ENCODE measurements at places on chromosomes 3 and 15.

DNA sequence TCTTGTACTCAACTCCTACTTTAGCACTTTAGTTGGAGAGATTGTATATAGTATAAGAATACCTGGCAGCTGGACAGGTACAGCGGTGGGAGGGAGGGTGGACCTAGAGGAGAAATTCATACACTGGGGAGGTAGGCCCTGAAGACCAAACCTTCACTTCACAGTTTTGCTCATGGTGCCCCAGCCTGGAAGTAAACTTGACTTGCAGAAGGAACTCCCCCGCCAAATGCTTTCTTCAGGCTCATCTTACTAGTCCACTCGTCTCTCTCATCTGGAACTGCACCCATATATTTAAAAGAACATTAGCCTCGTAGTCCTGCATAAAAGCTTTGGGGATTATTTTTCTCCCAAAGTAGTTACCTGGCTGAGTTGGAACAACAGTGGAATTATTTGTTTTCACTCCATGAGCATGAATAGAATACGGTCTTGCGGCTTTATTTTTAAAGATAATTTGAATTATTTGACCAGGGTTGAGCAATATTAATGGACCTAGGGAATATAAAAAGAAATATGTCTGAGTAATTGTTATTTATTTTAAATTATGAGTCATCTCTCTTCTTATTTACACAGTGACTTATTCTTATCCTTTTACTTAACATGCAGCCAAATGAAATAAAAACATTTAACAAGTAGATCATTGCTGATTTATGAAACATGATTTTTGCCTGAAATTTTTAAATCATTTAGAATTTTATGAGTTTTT is 25.5 kb upstream of the CP start:
- DNase-seq, result no peak

GRCh38 chr3:148940983-148941382 is 50.4 kb upstream of the GYG1 start:
- DNase-seq, result no peak

- peak; percentile 69 for DNase-seq
Measured at GRCh38 chr3:14125193-14126016, 553 bp downstream of the TMEM43 start.

DNA sequence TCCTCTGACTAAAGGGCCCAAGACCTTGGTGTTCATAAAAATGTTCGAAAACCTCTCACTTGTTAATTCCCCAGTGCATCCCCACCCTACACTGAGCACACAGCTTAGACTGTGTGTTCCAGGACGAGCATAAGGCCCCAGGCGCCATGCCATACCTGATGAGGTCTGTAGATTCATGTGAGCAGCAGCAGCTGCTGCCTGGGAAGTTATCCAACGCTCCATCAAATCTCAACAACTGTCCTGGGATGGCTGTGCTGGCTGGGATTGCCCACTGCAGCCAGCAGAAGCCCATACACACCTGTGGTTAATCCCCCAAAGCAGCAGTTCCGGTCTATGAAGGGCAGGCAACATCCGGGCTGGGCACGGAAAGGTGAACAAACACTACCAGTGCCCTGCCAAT is 391.2 kb downstream of the IL20RB start:
- DNase-seq, result no peak

- DNase-seq, result no peak
Measured at GRCh38 chr15:79916502-79917132, 19.8 kb upstream of the MTHFS start.

DNA sequence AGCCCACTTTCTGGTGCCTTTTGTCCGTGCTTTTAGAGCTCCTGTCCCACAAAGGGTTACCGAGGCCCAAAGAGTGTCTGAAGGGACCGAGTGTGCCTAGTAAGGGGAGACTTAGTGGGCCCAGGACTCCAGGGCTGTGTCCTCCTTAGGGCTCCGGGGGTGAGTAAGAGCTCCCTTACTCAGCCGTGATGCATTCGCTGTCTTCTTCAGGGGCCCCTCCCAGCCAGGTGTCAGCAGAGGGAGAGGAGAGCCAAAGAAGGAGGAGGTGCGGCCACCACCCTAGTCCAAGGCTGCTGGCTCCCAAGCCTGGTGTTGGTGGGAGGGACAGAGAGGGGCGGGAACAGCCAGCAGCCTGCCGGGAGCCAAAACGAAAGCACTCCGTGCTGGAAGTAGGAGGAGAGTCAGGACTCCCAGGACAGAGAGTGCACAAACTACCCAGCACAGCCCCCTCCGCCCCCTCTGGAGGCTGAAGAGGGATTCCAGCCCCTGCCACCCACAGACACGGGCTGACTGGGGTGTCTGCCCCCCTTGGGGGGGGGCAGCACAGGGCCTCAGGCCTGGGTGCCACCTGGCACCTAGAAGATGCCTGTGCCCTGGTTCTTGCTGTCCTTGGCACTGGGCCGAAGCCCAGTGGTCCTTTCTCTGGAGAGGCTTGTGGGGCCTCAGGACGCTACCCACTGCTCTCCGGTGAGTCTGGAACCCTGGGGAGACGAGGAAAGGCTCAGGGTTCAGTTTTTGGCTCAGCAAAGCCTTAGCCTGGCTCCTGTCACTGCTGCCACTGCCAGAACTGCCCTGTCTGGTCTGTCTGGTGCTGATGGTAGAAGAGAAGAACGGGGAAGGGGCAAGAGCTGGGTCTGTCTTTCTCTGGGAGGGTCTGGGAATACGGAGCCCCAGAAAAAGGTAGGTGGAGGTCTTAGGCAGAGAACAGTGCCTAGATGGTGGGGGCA is at the start of gene IL17RC:
Gene IL17RC, plus strand, starts transcription at position 365 of the 947 bp plus-strand sequence. Its CDS starts 218 bp downstream, at position 583.
- peak; percentile 60 for DNase-seq

DNA sequence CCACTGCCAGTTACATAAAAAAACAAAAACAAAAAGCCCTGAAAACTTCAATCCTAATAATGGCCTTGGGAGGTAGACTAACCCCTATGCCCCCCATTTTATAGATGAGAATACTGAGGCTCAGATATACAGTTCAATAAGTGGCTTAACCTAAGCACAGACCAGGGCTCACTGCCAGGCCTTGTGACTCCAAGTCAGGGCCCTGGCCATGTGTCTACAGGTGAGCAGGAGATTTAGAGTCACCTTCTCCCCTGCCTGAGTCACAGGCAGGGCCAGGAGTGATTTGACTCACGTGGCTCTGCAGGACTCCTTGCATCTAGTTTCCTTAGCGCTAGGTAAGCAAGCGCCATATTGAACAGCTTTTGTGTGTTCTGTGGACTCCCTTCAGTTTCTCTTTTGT is 98.6 kb upstream of the ETV5 start:
- DNase-seq, result peak; percentile 27

GRCh38 chr15:69662645-69663000 is 210.0 kb downstream of the RPLP1 start:
- DNase-seq, result no peak

- peak; percentile 45 for DNase-seq
Measured at GRCh38 chr3:33791477-33792166, 6.8 kb upstream of the PDCD6IP start.

DNA sequence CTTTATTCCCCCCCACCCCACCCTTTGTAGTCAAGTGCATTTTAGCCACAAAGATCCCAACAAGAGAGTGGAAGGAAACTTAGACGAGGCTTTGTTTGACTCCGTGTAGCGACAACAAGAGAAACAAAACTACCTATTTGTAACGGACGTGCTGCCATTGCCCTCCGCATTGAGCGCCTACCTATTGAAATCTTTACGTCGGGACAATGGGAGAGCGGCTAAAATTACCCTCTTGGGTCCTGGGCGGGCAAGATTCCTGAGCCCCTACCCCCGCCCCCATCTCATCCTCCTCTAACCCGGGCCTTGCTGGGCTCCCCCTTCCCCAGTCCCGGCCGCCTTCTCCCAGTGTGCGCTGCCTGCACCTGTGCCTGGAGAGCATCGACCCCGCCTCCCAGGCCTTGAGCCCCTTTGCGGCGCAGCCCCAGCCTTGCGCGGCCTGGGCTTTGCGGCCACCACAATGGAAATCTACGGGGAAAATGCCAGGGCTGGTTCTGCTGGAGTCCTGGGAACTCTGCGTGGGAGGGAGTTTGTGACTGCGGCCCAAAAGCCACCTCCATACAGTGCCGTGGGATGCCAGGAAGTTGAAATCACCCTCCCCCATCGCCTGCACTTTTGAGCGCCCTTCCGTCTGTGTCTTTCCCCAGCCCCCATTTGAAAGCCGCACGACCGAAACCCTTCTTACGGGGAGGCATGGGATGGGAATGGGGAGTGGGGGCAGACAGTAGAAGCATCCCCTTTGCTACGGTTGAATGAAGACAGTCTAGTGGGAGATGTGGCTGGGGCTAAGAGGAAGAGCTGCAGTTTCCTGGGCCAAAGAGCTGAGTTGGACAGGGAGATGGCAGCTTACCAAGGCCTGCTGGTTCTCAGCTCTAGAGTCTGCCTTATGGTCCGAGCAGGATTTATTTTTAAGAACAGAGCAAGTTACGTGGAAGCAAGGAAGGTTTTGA is 1.1 kb upstream of the SOX2 start:
- no peak for DNase-seq

GRCh38 chr3:115363071-115363470 is 216.0 kb upstream of the ZBTB20 start:
- no peak for DNase-seq

DNA sequence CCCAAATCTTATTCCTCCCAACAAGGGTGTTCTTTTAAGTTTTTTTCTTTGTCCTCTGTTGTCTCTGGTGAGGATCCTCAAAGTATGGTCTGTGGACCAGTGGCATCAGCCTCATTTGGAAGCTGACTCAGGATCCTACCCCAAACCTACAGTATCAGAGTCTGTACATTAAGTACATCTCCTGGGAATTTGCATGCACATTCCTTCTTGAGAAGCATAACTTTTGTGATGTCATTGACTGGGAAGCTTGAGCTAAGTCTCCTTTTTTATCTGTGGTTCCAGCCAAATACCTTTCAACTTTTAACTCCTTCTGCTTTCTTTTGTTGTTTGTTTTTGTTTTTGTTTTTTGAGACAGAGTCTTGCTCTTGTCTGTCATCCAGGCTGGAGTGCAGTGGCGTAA is 40.5 kb downstream of the ARMC8 start:
- DNase-seq, result no peak

DNA sequence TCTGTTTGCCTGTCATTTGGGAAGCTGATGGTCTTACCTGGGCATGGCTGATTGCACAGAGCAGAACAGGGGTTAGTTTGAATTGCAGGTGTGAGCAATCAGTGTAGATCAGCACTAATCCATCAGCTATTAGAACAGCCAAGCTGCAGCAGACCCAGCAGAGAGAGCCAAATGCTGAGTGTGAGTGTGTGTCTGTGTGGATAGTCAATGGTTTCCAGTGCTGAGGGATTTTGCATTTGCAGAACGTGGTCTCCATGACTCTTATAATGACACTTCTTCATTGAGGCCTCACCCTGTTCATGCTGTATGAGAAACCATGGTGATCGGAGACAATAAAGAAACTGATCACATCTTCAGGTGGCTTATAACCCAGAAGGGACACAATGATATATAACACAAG is 312.1 kb downstream of the SOX2 start:
- no peak for DNase-seq

DNA sequence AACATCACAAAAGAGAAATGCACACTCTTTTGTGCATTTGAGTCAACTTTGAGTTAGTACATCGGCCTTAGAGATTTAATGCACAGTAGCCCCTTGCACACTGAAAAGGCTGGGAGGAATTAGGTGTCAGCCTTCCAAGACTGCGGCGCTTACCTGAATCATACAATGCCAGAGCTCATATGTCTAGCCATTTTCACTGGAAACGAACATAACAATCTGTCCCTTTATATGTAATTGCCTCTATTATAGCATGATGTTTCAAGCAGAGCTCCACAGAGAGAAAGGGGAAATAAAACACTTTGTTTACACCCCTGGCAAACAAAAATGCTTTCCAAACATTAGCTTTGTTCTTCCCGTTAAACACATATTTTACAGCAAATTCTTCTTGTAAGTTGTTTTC is 315.7 kb upstream of the SLCO3A1 start:
- no peak for DNase-seq

- DNase-seq, result no peak
Measured at GRCh38 chr15:59516655-59517461, 78.9 kb downstream of the FAM81A start.

DNA sequence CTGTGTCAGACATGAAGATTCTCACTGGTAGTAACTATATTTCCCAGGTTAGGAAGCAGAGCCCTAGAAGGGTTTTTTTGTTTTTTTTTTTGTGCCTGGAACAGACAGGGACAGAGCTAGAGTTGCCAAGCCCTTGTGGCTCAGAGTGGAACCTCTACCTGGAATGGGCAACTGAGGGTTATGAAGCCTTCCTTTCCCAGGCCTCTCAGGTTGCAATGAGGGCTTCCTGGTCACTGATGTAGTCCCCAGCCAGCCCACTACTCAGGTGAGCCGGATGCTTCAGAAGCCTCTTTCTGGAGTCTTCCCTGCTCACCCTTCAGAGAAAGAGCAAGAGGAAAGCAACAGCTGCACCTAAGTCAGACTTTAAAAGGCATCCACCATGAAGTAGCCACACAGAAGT is 48.8 kb upstream of the MANF start:
- no peak for DNase-seq

- DNase-seq, result no peak
Measured at GRCh38 chr15:79071901-79072300, 18.7 kb downstream of the RASGRF1 start.

- no peak for DNase-seq
Measured at GRCh38 chr3:118587037-118587741, 447.5 kb downstream of the IGSF11 start.

DNA sequence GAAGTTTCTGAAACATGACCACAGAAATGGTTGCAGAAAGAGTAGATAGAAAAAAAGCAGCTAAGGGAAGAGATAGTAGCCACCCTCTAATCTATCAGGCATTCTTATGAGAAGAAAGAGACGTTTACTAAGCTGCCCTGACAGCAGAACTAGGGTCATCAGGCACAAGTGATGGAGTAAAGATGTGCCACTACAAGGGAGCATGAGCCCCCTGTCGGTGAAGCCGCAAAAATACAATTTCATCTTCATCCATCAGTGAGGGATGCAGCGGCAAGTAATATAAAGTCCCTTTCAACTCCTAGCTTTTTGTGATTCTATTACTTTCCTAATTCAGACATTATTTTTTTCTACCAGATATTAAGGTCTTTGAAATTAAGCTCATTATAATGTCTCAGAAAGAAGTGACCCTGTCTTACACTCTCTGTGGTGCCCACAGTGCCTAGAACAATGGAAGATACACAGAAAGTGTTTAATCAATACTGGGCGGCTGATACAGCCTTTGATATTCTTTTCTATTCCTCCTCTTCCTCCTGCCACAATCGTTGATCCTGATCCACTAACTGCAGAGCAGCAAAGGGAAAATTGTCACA is 651.6 kb downstream of the NTRK3 start:
- peak; percentile 3 for DNase-seq

GRCh38 chr15:68924866-68925560 is 5.3 kb upstream of the SPESP1 start:
- DNase-seq, result peak; percentile 68

- no peak for DNase-seq
Measured at GRCh38 chr15:31457631-31458526, 131.2 kb downstream of the KLF13 start.

DNA sequence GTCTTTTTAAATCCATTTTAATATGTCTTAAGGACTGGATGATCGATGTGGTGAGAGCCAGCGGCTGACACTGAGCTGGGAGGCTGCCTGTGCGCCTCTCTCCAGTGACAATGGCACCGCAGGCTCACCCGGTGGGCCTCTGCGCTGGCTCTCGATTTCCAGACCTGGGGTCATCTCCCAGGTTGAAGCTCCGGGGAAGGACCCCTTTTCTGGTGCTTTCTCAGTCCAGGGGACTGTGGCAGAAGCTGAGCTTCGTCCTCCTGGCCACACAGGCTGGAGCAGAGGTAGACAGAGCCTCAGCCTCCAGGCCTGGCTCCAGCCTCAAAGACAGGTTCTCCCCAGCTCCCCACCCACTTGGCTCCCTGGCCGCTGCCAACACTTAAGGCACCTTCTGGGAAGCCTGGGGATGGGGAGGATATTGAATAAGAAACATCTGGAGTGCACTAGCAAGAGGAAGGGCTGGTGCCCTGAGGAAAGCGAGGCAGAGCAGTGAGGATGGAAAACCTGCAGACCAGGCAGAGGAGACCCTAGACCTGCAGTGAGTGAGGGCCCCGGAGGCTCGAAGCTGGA is 154.2 kb upstream of the SMAD3 start:
- no peak for DNase-seq
